RCC 7860 (cell line): ENCODE measurements at places on chromosomes 11 and 22.

DNA sequence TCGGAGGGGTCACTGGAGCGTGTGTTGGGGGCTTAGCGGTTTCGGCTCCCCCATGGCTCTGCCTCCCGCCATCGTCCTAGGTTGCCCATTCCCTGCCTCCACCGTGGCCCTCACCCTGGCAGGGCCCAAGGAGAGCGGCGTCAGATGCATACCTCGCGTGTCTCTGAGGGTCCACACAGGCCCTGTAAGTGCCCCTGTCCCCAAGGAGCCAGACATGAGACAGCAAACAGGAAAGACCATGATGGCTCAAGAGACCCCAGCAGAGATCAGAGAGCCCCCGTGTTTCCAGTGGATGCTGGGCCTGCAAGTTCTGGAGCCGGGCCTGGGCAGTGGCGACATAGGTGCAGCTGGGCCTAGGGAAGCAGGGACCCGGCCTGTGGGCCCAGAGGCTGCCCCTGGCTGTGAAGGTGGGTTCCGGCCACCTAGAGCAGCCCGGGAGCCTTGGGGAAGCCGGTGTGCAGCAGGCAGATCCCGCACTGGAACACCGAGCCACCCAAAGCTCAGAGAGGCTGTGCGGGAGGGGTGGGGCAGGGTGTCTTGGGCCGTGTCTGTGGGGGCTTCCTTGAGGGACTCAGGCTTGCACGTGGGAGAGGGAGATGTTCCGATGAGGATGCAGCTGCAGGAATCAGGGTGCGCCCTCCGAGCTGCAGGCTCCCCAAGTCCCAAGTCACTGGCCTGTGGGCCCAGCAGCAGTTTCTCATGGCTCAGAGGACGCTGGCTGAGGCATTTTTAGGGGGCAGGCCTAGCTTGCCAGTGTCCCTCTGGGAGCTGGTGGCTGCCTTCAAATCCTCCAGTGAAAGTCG is 126.4 kb downstream of the KCNQ1OT1 start:
- DNase-seq, result no peak

- no peak for DNase-seq
These were observed 143.4 kb downstream of the MAML2 start for GRCh38 chr11:96199563-96200025.

- DNase-seq, result peak; percentile 66
These were observed 17.5 kb downstream of the CDC45 start for GRCh38 chr22:19497245-19497644.

DNA sequence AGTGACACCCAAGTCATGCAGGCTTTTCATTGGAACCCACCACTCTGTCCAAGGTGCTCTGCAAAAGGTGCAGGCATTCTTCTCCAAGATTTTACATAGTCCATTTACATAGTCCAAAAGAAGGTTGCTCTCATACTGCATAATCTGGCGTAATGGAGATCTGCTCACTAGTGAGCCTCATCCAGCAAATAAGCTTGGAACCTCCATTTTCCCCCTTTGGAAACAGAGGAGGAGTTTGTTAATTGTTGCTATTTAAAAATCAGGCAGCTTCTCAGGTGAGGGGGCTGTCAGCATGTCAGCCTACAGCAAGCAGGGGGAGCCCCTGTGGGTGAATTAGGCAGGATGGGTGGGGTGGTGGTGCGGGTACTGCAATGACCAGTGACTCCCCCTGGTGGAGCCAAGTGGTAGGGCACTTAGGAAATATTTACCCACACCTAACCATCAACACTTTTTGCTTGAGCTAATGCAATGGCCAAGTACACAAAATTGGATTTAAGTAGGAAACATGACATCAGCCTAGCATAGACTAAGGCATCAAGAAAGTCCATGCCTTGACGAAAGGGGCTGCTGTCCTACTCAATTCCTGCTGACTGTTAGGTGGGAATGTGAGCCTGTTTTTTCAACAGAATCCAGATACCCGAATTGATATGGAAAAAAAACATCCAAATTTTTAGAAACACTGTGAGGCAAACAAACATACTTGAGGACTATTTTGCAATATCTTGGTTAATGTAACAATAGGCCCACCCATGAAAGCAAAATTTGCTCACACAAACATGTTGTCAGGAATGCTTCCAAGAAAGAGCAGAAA is 64.5 kb downstream of the AMBRA1 start:
- no peak for DNase-seq

DNA sequence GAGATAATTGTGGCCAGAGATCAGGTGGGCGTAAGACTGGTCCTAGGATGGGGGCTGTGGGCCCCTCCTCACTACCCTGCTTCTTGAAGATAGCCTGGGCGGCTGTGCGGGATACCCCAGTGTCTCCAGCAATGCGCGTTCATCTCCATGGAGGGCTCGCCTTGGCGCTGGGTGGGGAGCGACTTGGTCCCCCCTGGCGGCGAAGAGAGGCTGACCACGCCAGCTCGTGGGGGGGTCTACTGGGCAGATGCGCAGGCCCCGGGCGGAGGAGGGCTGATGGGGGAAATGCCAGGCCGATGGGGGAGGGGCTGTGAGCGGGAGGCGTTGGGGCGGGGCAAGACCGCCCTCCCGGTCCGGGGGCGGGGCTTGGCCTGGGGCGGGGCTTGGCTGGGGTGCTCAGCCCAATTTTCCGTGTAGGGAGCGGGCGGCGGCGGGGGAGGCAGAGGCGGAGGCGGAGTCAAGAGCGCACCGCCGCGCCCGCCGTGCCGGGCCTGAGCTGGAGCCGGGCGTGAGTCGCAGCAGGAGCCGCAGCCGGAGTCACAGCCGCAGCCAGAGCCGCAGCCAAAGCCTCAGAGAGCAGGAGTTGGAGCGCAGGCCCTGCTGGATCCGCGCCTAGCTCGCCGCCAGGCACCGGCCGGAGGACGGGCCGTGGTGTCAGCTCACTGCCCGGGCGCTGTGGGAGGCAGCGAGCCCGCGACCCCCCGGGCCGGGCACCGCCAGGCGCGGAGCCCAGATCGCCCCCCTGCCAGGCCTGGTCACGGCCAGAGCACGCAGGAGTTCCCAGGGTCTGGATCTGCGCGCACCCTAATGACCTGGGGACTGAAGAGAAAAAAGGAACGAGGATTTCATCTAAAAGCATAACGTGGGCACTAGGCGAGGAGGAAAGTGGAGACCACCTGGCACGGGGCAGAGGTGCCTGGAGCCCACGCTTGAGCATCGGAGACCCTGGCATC is at the start of gene SLC35E4:
SLC35E4 (plus strand) TSS at position 509 of the 953 bp plus-strand sequence. CDS start 670 bp downstream, outside the sequence.
- DNase-seq, result peak; percentile 77

GRCh38 chr11:103210543-103210942 is 101.3 kb downstream of the DYNC2H1 start:
- no peak for DNase-seq

- DNase-seq, result no peak
These were observed 633.7 kb downstream of the TBC1D22A start for GRCh38 chr22:47396105-47396504.

DNA sequence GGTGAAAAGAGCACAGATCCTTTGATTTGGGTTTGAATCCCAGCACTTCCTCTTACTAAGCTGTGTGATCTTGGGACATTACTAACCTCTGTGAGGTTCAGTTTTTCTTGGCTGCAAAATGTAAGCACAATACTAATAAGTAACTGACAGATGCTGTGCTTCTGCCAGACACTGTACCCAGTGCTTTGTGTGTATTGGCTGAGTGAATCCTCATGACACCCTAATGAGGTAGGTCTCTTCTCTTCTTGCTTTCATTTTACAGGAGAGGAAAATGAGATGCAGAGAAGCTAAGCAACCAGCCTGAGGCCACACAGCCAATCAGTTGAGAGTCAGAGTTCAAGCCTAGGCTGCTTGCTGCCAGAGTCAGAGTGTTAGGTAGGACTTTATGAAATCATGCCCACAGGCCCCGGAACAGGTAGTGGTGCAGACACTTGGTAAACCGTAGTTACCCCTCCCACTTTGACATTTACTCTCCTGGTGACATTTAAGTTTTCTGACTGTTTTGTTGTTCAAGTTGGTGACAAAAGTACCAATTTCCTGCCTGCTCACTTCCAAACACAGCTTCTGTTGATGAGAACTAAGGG is 21.2 kb downstream of the PTPRJ start:
- DNase-seq, result peak; percentile 52

DNA sequence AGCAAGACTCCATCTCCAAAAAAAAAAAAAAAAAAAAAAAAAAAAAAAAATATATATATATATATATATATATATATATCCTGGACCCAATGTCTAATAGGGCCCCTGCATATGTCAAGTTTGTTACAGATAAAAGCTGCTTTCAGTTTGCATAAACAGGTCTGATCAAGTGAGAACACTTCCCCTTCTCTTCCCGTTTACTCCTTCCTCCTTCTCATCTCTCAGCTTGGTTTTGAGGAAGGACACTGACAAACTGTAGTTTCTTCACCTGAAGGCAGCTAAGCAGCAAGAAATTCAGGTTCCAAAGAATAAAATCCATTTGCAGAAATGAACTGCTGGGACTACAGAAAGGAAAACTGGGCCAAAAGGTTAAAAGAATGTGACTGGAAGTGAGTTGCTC is 11.7 kb downstream of the THOC5 start:
- DNase-seq, result no peak

GRCh38 chr11:2202071-2202899 is 30.7 kb upstream of the TH start:
- no peak for DNase-seq

- no peak for DNase-seq
These were observed 3.0 kb downstream of the CTNND1 start for GRCh38 chr11:57764566-57764965.

DNA sequence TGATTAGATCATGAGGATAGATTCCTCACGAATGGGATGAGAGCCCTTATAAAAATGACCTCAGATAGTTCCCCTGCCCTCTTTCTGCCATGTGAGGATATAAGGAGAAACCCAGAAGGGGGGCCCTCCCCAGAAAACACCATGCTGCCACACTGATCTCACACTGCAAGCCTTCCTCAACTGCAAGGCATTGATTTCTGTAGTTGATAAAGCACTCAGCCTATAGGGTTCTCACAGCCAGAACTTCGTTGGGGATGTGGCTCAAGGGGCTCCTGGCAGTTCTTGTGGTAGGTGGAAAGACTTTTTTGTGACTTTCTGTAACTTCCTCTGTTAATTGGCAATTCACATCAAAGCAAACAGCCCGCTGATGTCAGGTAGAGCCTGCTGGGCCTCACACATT is 108.9 kb downstream of the CD44 start:
- no peak for DNase-seq

DNA sequence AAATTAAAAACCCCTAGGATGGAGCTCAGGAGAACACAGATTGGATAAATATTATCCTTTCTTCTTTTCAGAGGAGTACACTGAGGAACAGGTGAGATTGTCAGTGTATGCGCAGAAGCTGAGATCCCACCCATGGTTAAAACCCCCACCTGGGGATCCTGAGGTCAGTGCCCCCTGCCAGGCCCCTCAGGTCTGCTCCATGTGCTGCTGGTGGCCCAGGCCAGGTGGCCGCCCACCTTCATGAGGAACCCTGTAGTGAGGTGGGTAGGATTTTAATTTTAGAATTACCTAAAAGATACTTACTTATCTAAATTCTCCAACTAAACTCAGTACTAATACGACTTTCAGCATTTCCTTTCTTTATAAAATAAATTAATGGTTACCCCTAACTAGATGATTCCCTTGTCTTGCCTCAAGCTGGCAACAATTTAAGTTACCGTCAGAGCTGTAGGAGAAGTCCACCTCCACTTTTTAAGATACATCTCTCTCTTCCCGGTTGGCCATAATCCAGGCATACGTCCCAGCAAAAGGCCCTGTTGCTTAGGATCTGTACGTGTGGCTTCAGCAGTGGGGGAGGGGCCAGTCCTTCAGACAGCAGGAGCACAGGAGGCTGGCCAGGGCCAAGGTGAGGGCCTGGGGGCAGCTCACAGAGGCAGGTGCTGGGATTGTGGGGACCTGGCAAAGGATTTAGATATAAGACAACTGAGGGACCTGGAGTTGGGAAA is 61.5 kb upstream of the PITPNB start:
- no peak for DNase-seq

GRCh38 chr22:27991586-27992293 is 72.7 kb upstream of the PITPNB start:
- no peak for DNase-seq

GRCh38 chr11:10328314-10329098 is 23.6 kb downstream of the ADM start:
- peak; percentile 49 for DNase-seq

DNA sequence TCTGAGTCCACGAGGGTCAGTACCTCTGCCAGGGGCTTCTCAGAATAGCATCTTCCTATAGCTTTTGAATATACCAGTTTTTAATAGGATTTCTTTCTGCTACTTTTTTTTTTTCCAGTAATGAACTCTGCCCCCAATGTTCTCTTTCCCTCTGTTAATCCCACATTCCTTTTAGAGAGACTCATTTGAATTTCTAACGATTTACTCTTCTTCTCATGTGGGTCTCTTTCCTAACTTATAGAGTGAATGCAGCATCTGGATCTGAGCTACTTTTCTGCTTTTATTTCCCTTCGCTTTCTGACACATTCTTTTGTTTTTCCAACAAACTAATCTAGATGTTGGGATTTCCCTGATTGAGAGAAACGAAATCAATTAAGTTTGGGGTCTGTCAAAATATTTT is 71.4 kb downstream of the INSC start:
- no peak for DNase-seq

GRCh38 chr11:36346562-36347383 is 50.7 kb downstream of the PRR5L start:
- DNase-seq, result no peak

DNA sequence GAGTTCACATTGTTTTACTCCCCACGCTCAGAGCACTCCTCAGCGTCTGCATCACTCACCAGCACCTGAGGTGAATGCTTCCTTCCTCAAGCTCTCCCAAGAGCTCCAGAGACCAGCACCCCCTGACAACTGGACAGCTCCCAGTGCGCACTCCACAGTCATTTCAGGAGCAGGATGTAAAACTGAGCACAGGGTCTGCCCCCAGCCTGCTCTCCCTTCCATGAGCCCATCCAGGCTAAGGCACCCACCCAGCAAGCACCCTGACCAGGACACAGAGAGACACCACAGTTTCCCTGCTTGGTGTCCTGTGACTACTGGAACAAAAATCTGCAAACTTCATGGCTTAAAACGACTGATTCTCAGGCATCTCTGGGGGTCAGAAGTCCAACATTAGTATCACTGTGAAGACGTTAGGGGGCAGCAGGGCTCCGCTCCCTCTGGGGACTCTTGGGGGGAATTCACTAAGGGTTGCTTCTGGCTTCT is 3.3 kb downstream of the SCGB1D2 start:
- DNase-seq, result no peak
